ENCODE measurements at places on chromosomes 16 and 17. TPM values are rescaled to one million over a fixed set of nuclear protein-coding genes. Genes with fewer than 3 reads are reported as not detected.

DNA sequence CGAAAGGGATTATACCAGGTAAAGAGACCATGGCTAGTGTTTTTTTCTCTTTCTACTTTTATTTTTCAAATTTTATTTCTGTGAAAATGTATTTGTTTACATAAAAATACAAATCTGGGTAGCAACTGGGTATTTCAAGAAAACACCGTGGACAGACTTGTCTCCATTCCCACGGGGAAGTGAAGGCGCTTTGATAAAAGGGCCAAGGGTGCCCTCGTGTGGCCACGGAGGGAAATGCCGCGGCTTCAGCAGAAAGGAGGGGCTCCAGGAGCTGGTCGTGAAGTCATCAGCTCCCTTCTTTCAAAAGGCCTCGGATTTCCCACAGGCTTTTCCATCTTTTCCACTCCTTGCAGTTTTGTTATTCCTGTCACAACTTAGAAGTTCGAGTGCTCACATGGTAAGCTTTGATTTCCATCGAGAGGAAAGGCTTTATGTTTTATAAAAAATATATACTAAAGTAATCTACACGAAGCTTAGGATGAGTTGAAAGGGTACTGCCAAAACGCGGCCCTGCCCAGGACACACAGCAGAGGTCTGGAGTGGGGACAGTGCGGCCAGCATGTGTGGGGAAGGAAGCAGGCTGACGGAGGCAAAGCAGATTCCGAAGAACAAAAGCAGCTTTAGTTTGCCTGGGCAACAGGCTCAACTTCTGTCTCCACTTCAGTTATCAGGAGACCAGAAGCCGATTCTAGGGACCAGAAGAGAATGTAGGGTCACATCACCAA, 15.3 kb upstream of the MNT start:
- DNase-seq: peak; percentile 87
- no peaks in the 10 kb centered on the region for H3K4me1 ChIP-seq
- no peaks in the 10 kb centered on the region for H3K27me3 ChIP-seq

Gene MGAT5B
- total RNA-seq: 3.7 TPM

- H3K4me3 ChIP-seq: no peak overlapping the region
- no peaks in the 10 kb centered on the region for H3K4me1 ChIP-seq
- no peaks in the 10 kb centered on the region for H3K36me3 ChIP-seq
- no peak for DNase-seq
Observed at GRCh38 chr16:26762594-26762993, 304.1 kb upstream of the C16orf82 start.

Gene TAC4
- not detected for total RNA-seq

Gene KRT39
- not detected for total RNA-seq

Measured in naive thymus-derived CD4-positive, alpha-beta T cell (primary cell).